ENCODE measurements at places on chromosomes 12 and 14.

- no peak for DNase-seq
These were observed 425.0 kb downstream of the TMEM121 start for GRCh38 chr14:105951399-105951798.

- no peak for DNase-seq
These were observed 35.5 kb downstream of the SLC5A8 start for GRCh38 chr12:101174541-101174940.

DNA sequence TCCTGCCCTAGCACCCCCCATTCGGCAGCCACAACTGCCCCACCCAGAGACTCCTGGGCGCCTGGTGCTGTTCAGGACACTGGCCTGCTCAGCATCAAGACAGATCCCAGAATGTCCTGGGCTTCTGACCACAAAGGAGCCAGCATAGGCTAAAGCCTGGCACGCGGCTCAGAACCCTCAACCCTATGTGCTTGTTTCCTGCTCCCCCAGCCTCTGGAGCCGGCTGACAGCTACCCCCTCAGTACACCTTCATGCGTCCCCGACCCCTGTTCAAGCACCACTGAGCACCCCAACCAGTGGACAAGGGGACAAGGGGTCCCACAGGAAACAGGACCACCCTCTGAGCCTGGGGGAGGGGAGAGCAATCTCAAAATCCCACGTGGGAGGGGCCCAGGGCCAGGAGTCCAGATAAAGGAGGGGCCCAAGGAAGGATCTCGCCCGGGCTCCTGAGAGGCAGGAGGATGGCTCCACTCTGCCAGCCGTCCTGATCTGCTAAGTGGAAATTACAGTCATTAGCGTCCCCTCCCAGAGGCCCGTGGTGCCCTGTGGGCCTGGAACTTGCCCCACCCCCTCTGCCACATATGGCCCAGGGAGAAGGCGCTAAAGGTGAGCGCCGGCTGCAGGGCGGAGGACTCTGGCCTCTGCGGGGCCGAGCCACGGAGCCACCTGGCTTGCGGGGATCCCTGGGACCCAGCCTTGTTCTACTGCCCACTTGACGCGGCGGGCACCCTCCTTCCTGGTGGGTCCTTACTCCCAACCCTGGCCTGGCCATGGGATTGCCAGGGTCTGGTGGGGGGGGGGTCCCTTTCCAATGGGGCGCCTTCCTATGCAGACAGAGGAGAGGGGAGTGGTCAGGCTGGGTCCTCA lies 27.2 kb upstream of the GPR132 start:
- DNase-seq, result peak; percentile 68

GRCh38 chr12:59603754-59604153 lies 7.9 kb downstream of the SLC16A7 start:
- DNase-seq, result no peak

- DNase-seq, result no peak
These were observed 39.2 kb downstream of the DICER1 start for GRCh38 chr14:95117937-95118721.

DNA sequence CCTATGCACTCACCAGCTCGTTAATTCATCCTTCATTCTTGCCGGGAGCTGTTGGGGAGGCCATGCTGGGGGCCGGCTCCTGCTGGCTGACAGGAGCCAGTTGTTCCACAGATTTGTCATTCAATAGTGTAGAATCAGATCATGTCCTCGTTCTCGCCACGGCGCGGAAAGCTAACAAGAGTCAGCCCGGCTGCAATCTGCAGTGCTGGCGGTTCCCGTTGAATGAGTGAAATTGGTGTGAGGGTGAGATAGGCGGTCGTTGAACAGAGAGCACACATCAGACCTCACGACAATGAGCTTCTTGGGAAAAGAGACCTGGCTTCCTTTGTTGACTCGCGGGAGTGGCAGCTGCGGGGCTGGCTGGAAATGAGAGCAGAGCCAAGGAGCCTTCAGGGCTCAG lies 57.5 kb downstream of the KIF26A start:
- no peak for DNase-seq

DNA sequence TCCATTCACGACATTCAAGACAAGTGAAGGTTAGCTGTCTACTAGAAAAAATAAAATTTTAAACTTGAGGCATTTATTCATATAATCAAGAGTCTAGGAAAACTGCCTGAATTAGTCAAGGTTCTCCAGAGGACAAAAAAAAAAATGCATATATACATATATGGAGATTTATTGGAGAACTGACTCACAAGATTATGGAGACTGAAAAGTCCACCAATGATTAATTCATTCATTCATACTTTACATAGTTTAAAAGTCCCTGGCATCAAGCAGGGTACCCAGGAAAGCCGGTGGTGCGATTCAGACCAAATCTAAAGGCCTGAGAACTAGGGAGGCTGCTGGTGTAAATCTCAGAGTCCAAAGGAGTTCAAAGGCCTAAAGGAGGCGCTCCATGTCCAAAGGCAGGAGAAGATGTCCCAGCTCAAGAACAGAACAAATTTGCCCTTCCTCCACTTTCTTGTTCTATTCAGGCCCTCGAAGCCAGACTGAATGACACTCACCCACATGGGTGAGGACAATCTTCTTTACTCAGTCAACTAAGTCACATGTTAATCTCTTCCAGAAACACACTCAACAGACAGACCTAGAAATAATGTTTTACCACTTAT lies 64.3 kb downstream of the ANKS1B start:
- DNase-seq, result peak; percentile 25

GRCh38 chr14:90467501-90467900 lies 70.7 kb downstream of the CALM1 start:
- no peak for DNase-seq

GRCh38 chr12:87332987-87333726 lies 696.0 kb downstream of the C12orf50 start:
- DNase-seq, result no peak

- DNase-seq, result no peak
These were observed 214.0 kb upstream of the GARIN2 start for GRCh38 chr14:66975251-66975650.

GRCh38 chr14:42778984-42779383 lies 1172.3 kb downstream of the LRFN5 start:
- DNase-seq, result no peak

GRCh38 chr14:99326041-99326710 lies 54.2 kb upstream of the BCL11B start:
- no peak for DNase-seq

DNA sequence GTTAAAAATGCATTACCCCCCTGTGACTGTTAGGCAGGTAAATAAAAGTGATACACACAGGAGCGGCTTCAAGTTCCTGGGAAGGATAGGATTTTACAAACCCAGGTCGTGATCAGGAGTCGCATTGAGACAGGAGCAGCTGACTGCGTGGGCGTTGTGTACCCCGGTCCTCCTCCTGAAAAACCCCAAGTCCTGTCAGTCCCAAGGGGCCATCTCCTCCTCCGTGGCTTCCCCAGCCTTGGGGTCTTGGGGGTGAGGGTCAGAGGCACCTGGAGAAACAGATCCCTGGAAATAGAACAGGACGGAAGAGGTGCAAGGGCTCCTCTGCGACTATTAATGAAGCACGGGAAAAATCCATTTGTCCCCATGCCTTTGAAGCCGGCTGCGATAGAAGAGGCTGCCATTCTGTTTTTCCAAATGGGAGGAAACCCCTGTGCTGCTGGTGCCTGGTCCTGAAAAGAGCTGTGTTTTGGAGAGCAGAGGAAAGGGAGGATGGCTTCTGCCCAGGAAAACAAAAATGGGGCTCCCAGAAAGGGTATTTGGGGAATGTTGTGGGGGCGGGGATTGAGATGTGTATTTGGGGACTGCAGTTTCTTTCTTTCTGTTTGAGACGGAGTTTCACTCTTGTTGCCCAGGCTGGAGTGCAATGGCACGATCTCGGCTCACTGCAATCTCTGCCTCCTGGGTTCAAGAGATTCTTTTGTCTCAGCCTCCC lies 143.1 kb downstream of the ZNF664 start:
- no peak for DNase-seq

DNA sequence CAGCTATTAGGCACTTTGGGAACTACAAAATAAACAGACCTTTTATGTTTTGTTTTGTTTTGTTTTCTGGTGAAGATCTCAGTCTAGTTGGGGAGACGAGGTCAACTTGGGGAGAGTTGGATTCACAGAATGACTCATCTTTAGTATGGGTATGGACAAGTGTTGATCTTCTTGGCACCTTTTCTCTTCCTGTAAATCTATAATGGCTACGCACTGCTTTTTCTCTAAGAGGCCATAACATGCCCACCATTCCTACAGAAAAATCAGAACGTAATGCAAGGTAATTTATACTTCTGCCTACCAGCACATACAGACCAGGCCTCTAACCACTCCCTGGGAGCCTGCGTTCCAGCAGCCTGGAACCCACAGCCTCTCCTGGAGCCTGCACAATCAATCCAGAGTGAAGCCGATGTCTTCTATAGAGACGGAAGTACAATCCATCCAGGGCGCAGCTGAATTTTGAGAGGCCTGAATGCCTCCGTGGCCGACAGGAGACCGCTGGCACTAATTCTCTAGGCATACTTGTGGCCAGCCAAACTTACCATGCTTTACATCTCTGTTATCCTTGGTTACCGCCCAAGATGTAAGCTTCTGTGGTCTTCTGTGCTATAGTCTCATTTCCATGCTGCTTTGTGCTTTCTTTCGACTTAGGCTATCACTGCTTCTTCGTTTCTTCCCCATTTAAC lies 717 bp downstream of the PPHLN1 start:
- DNase-seq, result peak; percentile 84

Data from DMS53 (cell line).